ENCODE measurements at places on chromosomes 7 and 10. TPM values are rescaled to one million over a fixed set of nuclear protein-coding genes. Genes with fewer than 3 reads are reported as not detected.

GRCh38 chr10:128985036-128985435 lies 482.0 kb upstream of the MGMT start:
- DNase-seq: no peak

Gene CFAP69
- total RNA-seq: 2.7 TPM

DNA sequence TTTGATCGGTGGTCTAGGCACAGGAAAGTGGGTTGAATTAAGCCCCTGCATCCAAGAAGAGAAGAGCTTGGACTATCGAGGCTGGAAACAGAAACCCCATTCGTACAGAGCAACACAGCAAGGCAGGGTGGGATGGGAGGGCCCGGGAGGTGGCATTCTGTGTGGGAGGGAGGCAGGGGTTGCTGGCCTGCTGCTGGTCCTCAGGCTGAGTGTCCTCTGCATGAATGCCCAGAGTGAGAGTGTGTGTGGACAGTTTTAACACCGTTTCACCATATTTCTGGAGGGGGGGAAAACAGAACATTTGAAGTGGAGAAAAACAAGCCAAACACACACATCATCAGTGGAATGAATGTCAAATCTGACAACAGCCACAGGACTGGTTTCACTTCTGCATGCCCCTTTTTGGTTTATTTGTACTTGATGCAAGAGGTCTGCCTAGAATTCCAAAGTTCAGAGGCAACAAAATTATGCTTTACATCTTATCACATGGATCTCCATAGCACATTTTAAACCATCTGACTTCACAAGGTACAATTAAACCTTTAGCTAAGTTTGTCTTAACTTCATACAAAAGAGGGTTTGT lies 11.1 kb upstream of the ENO4 start:
- DNase-seq: peak; percentile 35

Gene CPA2
- not detected for total RNA-seq

Gene AKR1C4
- 0.28 TPM for total RNA-seq

GRCh38 chr10:21020545-21020944 lies 123.4 kb upstream of the NEBL start:
- peak; percentile 27 for DNase-seq

Measured in HepG2 (cell line).